ACHN (cell line): ENCODE measurements at places on chromosomes 3 and 15.
A peak's percentile ranks its signal among the peaks of the same experiment; 100 is the strongest.

DNA sequence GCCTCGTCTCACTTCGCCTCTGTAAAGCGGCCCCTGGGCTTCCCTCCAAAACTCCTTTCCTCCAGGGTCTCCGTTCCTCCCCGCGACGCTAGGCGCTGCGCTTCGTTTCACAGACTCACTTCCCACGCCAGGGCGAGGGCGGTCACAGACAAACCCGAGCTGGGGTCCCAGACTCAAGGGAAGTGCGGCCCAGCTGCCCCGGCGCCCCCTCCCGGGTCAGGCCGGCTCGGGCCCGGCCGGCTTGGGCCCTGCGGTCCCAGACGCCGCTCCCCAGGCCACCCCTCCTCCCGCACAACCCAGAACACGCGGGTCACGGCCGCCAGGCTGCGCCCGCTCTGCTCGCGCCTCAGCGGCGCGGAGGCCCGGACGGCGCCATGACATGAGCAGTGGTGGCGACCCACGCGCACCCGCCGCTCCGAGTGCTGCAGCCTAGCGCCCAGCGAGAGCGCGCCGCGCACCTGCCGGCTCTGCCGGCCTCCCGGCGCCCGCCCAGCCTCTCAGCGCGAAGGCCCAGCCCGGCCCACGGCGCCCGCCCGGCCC lies 547 bp downstream of the NUP210 start:
- DNase-seq = peak; percentile 44

- peak; percentile 81 for DNase-seq
These were observed at the start of gene IGF2BP2 for GRCh38 chr3:185825006-185825638. Gene IGF2BP2, minus strand, starts transcription at chr3:185825042. Its CDS starts 82 bp downstream, at chr3:185824960.

DNA sequence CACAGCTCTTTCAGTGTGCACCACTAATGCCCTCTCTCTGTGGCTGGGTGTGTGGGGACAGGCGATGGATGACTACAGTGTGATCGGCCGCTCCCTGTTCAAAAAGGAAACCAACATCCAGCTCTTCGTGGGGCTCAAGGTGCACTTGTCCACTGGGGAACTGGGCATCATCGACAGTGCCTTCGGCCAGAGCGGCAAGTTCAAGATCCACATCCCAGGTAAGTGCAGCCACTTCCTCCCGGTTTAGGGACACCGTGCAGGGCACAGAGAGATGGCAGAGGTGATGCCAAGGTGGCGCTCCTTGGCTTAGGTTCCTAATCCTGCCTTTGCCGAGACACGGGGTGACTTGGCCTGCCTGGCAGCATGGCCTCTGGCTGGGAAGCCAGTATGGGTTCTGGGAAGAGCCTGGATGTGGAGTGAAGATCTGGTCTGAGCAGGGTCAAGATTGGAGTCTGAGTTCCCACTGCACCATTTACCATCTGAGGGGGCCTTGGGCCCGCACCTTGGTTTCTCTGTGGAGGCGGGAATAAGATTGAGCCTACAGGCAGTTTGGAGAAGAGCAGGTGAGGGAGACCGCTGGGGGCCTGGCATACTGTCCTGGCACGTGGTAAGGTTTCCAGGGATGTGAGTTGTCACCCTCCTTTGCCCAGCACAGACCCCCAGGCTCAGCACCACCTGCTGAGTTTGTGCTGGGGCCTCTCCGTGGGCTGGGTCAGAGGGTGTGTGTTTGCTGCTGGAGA lies 108.4 kb downstream of the DNAJB8 start:
- no peak for DNase-seq

- no peak for DNase-seq
These were observed 60.6 kb downstream of the WNT5A start for GRCh38 chr3:55426486-55426885.

GRCh38 chr3:195187609-195188425 lies 83.1 kb downstream of the XXYLT1 start:
- DNase-seq = no peak

GRCh38 chr3:117435506-117435905 lies 725.9 kb downstream of the TUSC7 start:
- no peak for DNase-seq

DNA sequence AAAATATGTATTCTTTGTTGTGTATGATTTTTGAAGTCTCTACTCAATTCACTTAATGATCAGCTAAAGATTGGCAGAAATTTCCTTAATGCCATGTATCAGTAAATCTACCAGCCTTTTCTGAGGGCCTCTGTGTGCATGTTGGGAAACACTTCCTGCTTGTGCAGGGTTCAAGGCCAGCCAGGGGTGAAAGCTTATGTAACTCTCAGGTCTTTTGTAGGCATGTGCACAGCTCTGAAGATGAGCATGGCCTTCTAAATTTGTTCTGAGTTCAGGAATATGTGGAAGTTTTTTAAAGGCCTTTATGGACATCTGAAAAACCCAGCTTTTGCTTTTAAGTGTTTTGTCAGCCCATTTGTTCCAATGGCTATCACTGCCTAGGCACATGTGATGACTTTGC lies 82.7 kb downstream of the ROBO1 start:
- DNase-seq = no peak

GRCh38 chr15:39287322-39288195 lies 293.3 kb upstream of the THBS1 start:
- DNase-seq = no peak

- no peak for DNase-seq
These were observed 71.1 kb upstream of the SPATA12 start for GRCh38 chr3:56989169-56989976.

GRCh38 chr3:107987036-107987939 lies 103.5 kb downstream of the CD47 start:
- peak; percentile 79 for DNase-seq

- DNase-seq = no peak
These were observed 102.4 kb downstream of the FRMD4B start for GRCh38 chr3:69283496-69283895.

DNA sequence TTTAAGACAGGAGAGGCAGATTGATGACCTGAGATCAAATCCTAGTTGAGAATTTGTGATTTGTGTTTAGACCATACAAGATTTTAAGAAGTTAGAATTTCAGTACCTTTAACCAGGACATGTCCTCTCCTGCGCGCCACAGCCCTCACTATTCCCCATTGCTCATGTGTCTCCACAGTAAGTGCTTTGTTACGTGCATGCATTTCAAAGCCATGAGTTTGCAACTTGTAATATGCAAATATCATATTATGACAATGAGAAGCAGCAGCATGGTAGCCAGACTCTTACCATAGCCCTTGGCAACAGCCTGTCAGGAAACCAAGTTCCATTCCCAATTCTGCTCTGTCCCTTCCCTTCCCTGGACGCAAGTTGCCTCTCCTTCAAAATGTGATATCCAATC lies 73.3 kb upstream of the ATP13A5 start:
- DNase-seq = no peak

DNA sequence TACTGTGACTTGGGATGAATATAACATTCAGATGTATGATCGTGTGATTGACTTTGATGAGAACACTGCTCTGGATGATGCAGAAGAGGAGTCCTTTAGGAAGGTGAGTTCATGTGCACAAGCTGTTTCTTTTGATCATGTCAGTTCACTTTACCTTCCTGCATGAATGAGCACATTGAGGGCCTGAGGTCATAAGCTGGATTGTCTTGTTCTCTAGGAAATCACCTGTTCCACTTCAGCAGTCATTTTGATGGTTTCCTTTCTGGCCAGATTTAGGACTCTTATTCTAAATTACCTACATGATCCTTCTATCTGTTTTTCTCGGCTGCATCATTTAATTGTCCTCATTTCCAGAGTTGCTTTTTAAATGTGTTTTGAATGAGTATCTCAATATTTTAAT lies 4.1 kb downstream of the RCN2 start:
- peak; percentile 13 for DNase-seq
